ENCODE measurements at places on chromosomes 3 and 15. TPM values are rescaled to one million over a fixed set of nuclear protein-coding genes. Genes with fewer than 3 reads are reported as not detected.

DNA sequence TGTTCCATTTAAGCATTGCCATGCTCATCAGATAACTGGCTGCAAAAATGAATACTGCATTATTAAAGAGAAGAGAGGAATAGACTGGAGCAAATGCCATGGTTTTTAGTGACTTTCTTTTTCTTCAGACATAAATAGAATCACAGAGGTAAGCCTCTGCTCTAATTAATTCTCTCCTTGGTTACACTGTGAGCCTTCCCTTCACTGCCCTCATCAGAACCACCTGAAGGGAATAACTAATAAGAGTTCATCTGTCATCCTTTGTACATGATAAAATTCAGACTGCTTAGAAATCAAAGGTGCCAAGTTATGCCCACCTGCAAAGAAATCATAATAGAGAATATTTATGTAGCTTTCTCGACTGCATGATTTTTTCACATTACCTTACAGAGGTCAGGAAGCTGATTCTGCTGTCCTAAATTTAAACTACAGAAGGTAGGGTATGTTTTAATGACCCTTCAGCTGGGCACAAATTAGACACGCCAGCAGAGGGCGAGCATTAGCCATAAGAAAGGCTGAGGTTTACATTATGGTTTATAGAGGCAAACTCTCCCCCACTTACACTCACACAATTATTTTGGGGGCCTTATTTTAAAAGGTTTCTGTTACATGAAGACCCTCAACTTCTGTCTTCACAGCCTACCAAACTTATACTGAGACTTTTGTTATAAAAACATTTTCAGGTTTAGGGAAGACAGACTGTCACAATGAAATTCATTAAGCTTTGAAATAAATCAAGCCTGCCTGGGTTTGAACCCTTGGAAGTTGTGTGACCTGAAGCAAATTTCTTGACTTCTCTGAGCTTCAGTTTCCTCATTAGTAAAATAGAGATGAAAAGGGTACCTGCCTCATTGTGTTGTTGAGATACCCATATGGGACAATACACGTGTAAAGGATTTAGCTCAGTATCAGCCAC is 15.3 kb upstream of the UNC13C start:
- no peak for DNase-seq

Gene OIP5
- 10.2 TPM for total RNA-seq

- no peak for DNase-seq
These were observed 6.5 kb upstream of the DNAJB8 start for GRCh38 chr3:128473180-128473519.

DNA sequence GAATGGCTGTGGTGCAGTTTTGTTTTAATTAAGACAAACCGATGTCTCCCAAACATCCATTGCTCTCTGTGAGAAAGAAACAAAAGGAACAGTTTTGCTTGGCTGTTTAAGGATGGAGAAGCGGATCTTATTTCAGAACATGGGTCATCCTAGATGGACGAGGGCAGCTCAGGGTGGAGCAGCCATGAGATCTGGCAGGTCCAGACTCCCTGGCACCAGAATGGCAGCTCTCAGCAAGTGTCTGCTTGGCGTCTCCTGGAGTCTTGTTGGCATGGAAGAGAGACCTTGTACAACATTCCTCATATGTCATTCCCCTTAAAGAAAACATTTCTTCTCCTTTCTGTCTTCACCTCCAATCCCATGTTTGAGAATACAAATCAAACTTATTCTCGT is 93.8 kb downstream of the ADAMTSL3 start:
- no peak for DNase-seq

- DNase-seq, result no peak
These were observed 51.0 kb downstream of the ALCAM start for GRCh38 chr3:105417525-105418289.

DNA sequence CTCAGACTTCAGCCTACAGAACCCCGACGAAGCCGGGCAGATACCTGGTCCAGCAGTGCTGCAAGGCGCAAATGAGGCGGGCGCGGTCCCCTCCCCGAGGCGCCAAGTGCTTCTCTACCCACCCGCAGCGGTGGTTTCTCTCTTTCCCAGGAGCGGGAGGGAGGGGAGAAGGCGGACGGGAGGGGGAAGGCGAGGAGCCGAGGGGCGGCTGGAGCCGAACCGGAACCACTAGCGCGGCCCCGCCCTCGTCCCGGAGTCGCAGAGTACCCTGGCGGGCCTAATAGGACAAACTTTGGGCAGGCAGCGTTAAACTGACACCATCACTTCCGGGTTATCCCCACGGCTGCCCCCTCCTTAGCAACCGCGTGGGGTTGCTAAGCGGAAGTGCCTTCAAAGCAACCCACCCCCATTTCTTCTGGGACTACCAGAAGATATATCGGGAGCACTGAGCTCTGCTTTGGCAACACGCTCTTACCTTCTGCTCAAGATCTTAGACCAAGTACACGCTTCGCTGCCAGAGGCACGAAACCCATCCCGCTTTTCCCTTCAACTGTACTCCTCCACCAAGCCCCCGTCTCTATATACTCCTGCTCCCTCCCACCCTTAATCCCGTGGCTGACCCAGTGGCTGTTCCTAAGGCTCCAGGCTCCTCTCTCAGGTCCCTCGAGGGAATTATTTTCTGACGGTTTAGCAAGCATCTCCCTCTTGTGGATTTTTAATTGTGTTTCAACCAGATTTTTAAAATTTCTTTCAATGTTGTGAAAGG is at the start of gene CSNK1G1:
TSS of gene CSNK1G1 (minus strand) at position 230 of the 766 bp plus-strand sequence. CDS start 55,674 bp downstream, outside the sequence.
- peak; percentile 90 for DNase-seq

GRCh38 chr3:55534876-55535275 is 47.8 kb upstream of the WNT5A start:
- no peak for DNase-seq

All from activated T-cell treated with anti-CD3 and anti-CD28 coated beads, Interleukin-2, amount 50 U/mL, for 4 hours (primary cell).